ENCODE measurements at places on chromosomes 2 and 18. TPM values are rescaled to one million over a fixed set of nuclear protein-coding genes. Genes with fewer than 3 reads are reported as not detected.

The PRR30 gene
- not detected for total RNA-seq

The CASP10 gene
- total RNA-seq = 2.6 TPM

The STARD6 gene
- total RNA-seq = not detected

The ASTL gene
- total RNA-seq = 0.34 TPM

The HOXD3 gene
- 1.4 TPM for total RNA-seq

- no peak for DNase-seq
Measured at GRCh38 chr2:50591642-50592041, 440.3 kb downstream of the NRXN1 start.

DNA sequence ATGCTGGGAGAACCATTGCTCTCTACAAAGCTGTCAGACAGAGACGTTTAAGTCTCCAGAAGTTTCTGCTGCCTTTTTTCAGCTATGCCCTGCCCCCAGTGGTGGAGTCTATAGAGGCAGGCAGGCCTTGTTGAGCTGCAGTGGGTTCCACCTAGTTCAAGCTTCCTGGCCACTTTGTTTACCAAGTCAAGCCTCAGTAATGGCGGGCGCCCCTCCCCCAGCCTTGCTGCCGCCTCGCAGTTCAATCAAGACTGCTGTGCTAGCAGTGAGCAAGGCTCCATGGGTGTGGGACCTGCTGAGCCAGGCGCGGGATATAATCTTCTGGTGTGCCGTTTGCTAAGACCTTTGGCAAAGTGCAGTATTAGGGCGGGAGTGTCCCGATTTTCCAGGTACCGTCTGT lies 52.7 kb upstream of the SCYGR2 start:
- DNase-seq = no peak

GRCh38 chr2:34316788-34317187 lies 717.7 kb upstream of the FAM98A start:
- no peak for DNase-seq

GRCh38 chr18:77571743-77572142 lies 322.1 kb downstream of the GALR1 start:
- DNase-seq = no peak

GRCh38 chr2:39757156-39757555 lies 21.9 kb downstream of the THUMPD2 start:
- no peak for DNase-seq

GRCh38 chr2:80499095-80499494 lies 194.5 kb upstream of the LRRTM1 start:
- peak; percentile 6 for DNase-seq

GRCh38 chr2:157792335-157793052 lies 83.6 kb downstream of the ACVR1 start:
- no peak for DNase-seq

DNA sequence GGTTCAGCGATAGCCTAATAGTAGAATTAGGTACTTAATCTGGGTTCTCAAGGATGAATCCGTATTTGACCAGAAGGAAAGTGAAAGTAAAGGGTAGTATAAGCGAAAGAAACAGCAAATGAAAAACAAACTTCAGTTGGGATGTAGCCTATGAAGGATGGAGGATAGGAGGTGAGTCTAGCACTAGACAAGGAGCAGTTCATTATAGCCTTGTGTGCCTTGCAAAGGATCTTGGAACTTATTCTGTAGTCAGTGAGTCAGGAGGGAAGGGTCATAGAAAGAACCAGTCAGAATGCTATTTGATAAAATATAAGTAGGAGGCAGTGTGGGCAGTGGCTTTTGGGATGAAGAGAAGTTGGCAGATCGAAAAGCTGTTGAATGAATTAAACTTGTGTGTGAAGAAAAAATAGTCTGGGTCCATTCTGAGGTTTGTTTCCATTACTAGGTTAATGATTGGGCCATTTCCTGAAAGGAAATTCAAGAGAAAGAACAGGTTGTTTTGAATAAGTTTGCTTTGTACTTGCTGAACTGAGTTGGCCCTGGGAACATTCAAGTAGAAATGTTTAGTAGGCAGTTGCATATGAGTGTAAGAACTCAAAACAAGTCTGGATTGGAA lies 48.5 kb downstream of the ANKRD12 start:
- no peak for DNase-seq

- DNase-seq = peak; percentile 39
Measured at GRCh38 chr2:222561817-222562645, 93.9 kb downstream of the FARSB start.

DNA sequence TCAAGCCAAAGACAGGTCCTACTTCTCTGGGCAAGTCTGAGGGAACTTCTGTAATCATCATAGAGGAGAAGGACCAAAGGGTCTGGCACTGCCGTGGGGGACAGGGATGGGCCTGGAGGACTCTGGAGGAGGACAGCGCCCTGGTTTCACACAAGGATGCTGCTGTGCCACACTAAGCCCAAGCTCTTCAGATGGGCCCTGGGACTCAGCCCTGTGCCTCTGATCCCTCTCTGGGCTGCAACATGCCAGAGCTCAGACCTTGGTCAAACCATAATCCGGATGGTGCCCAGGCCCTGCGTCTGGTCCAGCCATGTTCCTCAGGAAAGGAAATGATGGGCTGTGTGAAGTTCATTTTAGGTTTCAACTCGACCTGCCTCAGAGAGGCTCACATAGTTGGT lies 222.0 kb upstream of the COPS8 start:
- no peak for DNase-seq

GRCh38 chr2:138060301-138060635 lies 96.0 kb downstream of the HNMT start:
- no peak for DNase-seq

DNA sequence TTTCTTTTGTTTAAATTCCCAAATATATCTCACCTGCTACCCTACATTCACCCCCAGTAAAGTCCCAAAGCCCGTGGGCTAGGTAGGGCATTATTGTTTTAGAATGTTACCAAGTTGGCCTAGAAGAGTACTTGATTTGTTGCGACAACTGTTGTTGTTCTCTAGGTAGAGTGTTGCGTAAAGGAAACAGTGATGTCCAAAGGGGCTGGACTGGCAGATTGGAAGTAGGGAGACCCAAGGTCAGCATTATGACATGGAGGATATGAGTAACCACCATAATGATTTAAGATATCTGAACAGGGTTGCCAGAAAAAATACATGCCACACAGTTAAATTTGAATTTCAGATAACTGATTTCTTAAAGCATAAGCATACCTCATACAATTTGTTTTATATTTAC lies 39.2 kb downstream of the SCN1A start:
- no peak for DNase-seq

DNA sequence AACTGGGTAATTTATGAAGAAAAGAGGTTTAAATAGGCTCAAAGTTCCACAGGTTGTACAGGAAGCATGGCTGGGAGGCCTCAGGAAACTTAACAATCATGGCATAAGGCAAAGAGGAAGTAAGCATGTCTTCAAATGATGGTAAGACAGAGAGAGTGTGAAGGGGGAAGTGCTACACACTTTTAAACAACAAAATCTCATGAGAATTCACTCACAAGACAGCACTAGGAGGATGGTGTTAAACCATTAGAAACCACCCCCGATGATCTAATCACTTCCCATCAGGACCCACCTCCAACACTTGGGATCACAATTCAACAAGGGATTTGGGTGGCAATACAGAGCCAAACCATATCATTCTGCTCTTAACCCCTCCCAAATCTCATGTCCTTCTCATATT lies 34.9 kb downstream of the CFAP210 start:
- DNase-seq = no peak

DNA sequence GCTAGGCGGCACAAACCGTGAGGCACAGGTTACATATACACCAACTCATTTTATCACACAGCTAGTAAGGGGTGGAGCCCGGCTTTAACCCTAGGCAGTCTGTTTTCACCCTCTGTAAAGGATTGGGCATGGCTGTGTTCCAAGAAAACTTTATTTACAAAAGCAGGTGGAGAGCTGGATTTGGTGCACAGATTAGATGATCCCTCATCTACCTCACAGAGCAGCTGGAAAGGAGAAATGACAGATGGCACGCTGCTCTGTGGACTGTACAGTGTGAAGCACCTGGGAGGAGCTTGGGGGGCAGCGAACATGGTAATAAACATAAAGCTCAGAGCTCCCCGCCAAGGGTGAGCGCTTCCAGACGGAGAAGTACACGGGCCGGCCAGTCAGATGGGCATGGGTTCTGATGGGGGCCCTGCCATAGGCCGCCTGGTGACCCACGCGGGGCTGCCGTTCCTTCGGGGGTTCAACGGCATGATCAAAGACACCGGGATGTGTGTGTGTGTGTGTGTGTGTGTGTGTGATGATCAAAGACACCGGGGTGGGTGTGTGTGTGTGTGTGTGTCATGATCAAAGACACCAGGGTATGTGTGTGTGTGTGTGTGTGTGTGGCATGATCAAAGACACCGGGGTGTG lies 862 bp upstream of the TMEM177 start:
- no peak for DNase-seq

GRCh38 chr18:36624451-36625167 lies 204.2 kb downstream of the TPGS2 start:
- no peak for DNase-seq

GRCh38 chr2:160335441-160335840 lies 135.4 kb upstream of the ITGB6 start:
- DNase-seq = no peak

DNA sequence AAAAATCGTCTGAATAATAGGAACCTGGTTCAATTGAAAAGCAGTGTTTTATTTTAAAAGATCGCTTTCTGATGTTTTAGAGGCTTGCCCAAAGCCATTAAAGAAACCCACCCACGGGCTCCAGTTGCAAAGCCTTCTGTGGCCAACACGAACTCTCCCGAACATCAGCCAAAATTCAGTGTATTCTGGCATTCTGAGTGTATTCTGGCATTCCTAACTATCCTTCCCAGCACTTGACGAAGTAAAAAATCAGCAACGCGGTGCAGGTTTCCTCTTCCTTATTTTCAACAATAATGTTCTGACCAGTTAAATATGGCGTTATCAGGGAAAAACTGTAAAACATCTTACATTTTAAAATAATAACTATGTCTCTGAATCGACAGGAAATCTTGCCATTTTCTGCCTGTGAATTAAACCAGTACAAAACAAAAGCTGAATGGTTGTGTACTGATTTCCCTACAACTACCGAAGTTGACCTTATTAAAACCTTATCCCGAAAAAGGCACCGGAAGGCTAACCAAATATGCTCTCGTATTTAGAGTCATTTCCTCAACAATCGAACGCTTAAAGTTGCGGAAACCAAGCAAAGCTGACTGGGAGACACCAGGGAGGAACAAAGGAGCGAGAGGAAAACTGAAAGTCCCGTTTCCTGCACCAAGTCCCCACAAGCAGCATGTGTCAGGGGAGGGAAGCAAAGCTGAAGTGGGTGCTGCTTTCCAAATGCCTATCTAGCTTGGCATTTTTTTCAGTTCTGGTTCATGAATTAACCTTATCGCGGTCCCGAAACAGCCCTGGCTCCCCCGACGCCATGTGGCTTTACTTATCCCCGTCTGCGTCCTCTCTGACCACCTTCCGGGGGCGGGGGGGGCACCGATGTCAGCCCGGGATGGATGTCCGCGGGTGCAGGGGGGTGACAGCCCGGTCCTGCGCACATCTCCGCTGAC lies 44.3 kb downstream of the ZNF516 start:
- no peak for DNase-seq

DNA sequence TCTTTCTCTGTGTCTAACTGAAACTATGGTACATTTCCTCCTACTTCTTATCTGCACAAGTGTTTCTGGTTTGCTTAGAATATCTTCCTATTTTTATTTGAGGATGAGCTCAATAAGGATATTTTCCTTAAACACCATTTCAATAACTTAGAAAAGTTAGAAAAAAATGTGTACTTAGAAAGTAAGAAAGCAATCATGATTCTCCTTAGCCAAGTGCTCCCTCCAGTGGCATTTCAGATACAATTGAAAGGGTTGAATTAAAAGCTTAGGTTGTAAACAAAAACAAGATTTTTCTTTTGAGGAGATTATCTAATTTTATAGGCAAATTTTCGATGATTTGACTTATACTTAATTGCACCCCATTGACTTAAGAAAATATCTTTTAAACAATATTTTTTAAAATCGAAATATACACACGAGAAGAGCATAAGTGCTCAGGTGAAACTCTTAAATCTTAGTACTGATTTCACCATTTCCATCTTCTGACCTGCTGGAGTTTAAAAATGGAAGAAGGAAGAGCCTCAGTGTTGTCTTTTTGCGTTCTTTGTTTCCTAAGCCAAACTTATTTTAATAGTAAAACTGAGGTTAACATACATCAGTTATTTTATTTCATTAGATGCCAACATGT lies 26.9 kb downstream of the C18orf63 start:
- peak; percentile 51 for DNase-seq

DNA sequence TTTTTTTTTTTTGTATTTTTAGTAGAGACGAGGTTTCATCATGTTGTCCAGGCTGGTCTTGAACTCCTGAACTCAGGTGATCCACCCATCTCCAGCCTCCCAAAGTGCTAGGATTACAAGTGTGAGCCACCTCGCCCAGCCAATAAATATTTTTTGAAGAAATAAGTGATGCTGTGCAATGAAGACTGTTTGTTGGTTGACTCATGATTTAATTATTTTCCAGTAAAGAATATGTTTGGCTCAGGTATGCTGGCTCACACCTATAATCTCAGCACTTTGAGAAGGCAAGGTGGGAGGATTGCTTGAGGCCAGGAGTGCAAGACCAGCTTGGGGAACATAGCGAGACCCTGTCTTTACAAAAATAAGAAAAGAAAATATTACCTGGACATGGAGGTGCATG lies 41.8 kb upstream of the LPIN2 start:
- DNase-seq = no peak

DNA sequence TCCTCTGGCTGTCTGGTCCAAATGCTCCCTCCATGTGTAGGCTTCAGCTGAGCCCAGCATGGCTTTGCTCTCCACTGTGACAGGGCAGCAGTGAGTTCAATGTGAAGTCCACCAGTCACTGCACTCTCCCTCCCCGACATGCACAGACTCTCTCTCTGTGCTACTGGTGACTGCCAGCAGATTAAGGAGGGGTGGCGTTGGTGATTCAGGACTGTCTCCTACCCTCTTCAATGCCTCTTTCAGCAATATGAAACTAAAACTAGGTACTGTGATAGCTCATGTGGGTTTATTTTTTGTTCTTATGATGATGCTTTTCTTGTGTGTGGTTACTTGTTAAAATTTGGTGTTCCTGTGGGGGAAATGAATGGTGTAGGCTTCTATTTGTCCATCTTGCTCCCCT lies 201.0 kb upstream of the RBMS1 start:
- no peak for DNase-seq

GRCh38 chr2:219186754-219187456 lies 8.8 kb downstream of the RETREG2 start:
- no peak for DNase-seq

Measured in HCT116 (cell line).